ENCODE measurements at places on chromosomes 2 and 18. TPM values are rescaled to one million over a fixed set of nuclear protein-coding genes. Genes with fewer than 3 reads are reported as not detected.

- H3K4me1 ChIP-seq = no peaks in the 10 kb centered on the region
- H3K36me3 ChIP-seq = no peaks in the 10 kb centered on the region
- DNase-seq = no peak
- H3K4me3 ChIP-seq = no peak overlapping the region
- no peaks in the 10 kb centered on the region for H3K27me3 ChIP-seq
These were observed 202.4 kb downstream of the ARL6IP6 start for GRCh38 chr2:152920846-152921245.

C18orf54 gene
- total RNA-seq = 28.8 TPM

DNA sequence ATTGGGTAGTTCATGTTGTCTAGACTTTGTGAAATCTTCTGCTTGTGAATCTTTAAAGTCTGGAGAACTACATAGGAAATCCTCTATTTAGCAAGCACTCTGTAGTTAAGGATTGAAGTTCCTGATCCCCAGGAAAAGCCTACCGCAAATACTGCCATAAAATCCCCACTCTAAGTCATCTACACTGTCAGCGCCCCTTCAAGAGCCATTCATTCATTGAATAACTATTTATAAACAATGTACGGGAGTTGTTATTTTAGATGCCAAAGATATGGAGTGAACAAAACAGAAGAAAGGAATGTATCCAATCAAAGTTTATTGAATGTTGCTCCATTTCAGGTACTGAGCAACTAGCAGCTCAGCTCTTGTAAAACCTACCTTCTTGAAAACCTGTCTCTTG lies 36.5 kb upstream of the SLC39A10 start:
- no peak overlapping the region for H3K4me3 ChIP-seq
- H3K36me3 ChIP-seq = no peaks in the 10 kb centered on the region
- DNase-seq = no peak
- no peaks in the 10 kb centered on the region for H3K4me1 ChIP-seq
- no peaks in the 10 kb centered on the region for H3K27me3 ChIP-seq

SGPP2 gene
- not detected for total RNA-seq

CD8A gene
- 0.39 TPM for total RNA-seq

DNA sequence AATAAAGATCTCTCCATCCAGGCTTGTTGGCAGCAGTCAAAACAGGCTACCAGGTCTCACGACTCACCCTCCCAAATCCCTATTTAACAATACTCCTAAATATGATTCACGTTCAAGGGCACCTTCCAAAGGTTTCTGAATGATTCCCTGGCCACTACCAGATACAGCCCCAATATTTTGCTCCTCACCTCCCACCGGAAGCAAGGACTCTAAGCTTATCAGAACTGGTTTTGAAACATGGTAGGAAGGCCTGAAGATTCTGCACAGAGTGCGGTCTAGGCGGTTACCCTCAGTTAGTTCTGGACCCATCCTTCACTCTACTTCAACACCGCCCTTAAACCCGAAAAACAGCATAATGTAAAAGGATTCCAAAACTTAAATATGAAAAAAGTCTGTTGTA lies 5.2 kb downstream of the PPP4R1 start:
- no peak overlapping the region for H3K4me3 ChIP-seq
- H3K27me3 ChIP-seq = no peaks in the 10 kb centered on the region
- H3K4me1 ChIP-seq = peaks cover 2% of the 10 kb centered on the region
- no peak for DNase-seq
- H3K36me3 ChIP-seq = peaks cover 7% of the 10 kb centered on the region

DCDC2C gene
- total RNA-seq = not detected
